ENCODE measurements at places on chromosomes 6 and 20.

DNA sequence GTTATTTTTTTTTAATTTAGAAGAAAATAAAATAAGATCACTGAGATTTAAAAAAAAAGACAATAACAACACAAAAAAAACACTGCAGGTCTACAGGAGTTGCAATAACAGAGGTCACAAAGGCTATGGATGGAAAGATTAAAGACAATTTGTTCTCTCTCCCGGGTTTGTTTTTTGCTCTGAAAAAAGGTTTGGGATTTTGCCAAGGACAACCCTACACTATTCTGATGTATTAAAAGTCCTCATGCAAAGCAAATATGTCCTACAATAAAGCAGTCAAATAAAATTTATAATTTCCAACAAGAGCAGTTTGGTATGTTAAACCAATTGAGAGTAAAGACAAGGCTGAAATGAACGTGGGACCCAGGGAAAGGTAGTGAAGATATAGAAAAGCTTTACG, 55.6 kb downstream of the PTPRK start:
- no peak for DNase-seq

GRCh38 chr6:39812853-39813533, 20.8 kb downstream of the DAAM2 start:
- no peak for DNase-seq

GRCh38 chr20:54061101-54061881, 9.1 kb downstream of the BCAS1 start:
- DNase-seq, result no peak

DNA sequence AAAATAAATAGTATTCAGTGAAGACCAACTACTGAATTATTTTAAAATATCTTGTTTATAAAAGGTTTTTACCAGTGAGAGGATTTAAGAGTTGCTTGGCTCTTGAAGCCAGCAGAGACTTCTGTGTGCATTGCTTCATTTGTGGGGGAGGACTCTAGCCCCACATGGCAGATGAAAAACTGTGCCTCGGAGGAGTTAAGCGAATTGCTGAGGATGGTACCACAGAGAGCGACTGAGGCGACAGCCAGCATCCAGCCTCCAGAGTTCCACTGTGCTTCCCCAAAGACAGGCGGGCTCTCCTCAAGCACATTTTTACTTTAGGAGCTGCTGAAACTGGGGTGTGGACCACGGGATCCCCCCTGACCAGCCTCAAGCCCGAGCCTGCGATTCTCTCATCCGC, 80.7 kb downstream of the THBS2 start:
- no peak for DNase-seq

DNA sequence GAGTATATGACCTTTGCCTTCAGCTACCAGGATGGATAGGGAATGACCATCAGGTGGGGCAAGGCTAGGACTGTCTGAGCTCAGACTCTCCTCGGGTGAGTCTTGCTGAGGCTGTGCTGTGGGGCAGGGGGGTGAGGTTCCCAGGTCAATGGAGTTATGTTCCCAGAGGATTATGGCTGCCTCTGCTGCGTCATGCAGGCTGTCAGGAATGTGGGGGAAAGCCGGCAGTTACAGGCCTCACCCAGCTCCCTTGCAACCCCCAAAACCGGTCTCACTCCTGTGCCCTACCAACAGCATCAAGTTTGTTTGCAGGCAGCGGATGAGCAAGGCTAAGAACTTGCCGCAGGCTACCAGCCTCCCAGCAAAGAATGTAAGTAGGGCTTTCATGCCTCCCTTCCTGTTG, 93.5 kb downstream of the ESR1 start:
- DNase-seq, result no peak

- DNase-seq, result no peak
Observed at GRCh38 chr20:33732166-33732970, 572 bp downstream of the ZNF341 start.

GRCh38 chr6:136228814-136229213, 21.3 kb downstream of the MTFR2 start:
- DNase-seq, result no peak

- no peak for DNase-seq
Observed at GRCh38 chr6:135906542-135906941, 55.0 kb downstream of the PDE7B start.

- DNase-seq, result no peak
Observed at GRCh38 chr6:146017672-146018071, 11.2 kb upstream of the GRM1 start.

GRCh38 chr20:45017857-45018256, 51.5 kb downstream of the STK4 start:
- DNase-seq, result no peak

- peak; percentile 50 for DNase-seq
Observed at GRCh38 chr6:27188885-27189418, 58.5 kb upstream of the PRSS16 start.

GRCh38 chr6:133953634-133954415, 801 bp downstream of the TBPL1 start:
- no peak for DNase-seq

DNA sequence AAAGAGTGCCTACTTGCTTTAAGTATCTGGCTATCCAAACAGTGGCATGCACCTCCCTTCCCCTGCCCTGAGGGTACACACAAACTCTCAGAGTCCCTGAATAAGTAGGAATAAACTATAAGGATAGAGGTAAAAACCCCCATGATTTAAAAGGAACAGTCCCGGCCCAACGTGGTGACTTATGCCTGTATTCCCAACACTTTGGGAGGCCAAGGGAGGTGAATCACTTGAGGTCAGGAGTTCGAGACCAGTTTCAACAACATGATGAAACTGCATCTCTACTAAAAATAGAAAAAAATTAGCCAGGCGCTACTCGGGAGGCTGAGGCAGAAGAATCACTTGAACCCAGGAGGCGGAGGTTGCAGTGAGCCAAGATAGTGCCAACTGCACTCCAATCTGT, 22.2 kb downstream of the SAMHD1 start:
- DNase-seq, result no peak

- DNase-seq, result no peak
Observed at GRCh38 chr20:34403063-34403827, 40.2 kb downstream of the ITCH start.

- no peak for DNase-seq
Observed at GRCh38 chr6:135985471-135985870, 134.0 kb downstream of the PDE7B start.

DNA sequence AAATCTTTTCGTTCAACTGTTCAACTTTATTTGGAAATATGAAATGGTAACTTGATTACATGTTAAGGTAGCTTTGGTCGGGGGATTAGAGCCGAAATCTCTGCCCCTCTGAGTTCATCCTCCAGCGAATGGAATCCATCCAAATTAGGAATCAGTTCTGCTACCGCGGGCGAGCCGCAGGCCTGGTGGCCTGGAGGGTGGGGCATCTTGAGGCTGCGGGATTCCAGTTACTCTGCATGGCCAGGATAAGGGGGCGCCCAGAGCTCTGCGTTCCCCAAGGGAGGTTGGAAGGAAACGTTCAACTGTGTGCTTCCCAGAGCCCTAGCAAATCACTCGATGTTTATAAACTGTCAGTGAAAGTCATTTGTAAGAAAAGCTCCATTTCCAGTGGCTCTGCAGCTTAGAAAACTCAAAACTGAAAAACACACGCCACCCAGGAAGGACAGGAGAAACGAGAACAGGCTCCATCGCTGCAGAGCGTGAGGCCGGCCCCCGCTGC, 262.2 kb downstream of the TAF4 start:
- no peak for DNase-seq

- DNase-seq, result peak; percentile 51
Observed at GRCh38 chr20:346640-347316, at the start of gene NRSN2. TSS of gene NRSN2 (plus strand) at chr20:347111. CDS start at chr20:349644, 2,533 bp downstream.

DNA sequence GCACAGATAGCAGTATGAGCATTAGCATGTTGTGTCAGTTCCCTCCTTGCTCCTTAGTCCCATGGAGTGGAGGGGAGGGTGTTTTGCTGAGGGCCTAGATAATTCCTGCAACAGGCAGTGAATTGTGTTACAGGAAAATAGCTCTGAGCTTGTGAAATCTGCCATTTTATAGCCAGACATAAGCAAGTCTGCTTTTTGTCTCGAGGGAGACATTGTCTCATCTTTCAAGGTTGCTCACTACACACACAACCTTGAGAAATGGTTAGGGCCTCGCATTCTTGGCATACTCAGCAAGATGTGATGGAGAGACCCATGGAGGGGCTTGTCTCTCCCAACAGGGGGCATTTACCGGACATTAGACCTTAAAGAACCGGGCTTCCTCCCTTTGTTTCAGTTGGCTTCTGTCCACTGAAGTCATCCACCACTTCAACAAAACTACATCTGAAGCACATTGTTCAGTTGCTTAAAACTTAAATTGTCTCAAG, 108.0 kb upstream of the FOXO3 start:
- no peak for DNase-seq

GRCh38 chr6:5507131-5507681, 245.9 kb downstream of the FARS2 start:
- no peak for DNase-seq

DNA sequence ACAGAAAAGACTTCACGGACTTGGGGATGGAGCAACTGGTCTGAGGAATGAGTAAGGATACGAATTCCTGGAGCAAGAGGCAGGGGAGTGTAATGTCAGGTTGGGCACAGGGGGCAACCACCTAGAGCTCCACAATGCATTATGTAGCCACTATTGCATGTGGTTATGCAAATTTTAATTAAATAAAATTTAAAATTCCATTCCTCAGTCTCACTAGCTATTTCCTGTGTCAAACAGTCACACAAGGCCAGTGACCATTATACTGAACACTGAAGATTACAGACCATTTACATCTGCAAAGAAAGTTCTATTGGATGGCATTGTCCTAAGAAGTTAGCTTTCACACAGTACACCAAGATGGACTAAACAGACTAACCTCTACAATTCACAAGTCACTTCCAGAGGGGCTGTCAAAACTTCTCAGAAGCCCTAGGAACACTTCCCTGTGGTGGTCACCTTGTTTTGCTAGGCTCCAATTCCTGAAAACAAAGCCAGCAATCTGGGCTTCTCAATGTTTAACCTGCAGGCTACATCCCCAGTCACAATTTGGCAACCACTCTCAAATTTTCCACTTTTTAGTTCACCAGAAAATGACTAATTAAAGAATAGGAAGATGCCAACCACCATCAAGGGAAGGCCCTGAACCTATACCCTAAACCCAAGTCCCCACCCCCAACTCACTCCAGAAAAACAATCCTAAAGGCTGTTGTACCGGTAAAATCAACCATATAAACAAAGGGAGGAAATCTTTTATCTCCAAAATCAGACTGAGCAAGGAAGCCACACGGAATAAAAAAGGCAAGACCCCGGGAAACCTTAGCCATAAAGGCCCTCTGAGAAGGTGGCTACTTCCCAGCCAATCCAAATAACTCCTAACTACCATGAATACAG, 34.2 kb upstream of the C20orf203 start:
- DNase-seq, result no peak

DNA sequence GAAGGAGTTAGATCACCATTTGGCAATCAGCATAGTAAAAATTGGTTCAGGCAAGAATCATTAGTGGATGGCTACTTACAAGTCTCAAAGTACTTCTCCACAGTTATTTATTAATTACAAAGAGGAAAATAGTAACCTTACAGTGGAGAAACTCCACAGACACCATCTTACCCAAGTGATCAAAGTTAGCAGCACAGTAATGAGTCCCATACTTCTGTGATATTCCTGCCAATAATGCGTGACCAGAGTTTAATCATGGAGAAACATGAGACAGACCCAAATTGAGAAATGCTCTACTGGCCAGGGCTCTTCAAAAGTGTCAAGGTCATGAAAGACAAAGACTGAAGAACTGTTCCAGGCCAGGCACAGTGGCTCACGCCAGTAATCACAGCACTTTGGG, 9.5 kb downstream of the TBC1D7 start:
- no peak for DNase-seq

- DNase-seq, result no peak
Observed at GRCh38 chr6:100008857-100009256, 14.8 kb upstream of the MCHR2 start.

GRCh38 chr6:18478610-18479009, 91.5 kb downstream of the RNF144B start:
- DNase-seq, result no peak

- no peak for DNase-seq
Observed at GRCh38 chr6:90346729-90347128, 50.1 kb upstream of the BACH2 start.

DNA sequence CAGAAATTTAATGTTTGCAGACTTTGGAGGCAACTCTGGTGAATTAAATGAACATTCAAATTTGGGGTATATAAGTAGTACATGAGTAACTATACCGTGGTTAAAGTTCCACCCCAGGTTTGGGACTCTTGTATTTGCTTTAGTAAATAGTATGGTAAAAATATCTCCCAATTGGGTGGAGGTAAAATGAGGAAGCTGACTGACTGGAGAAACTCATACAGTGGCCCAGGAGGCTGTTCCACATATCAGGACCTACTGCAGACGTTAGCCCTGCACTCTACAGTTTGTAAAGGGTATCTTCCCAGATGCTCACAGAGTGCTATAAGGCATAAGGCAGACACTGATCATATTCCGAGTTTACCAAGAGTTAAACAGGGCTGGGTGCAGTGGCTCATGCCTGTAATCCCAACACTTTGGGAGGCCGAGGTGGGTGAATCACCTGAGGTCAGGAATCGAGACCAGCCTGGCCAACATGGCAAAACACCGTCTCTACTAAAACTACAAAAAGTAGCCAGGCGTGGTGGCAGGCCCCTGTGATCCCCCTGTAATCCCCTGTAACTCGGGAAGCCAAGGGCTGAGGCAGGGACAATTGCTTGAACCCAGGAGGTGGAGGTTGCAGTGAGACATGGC, 53.7 kb downstream of the CPXM1 start:
- no peak for DNase-seq

DNA sequence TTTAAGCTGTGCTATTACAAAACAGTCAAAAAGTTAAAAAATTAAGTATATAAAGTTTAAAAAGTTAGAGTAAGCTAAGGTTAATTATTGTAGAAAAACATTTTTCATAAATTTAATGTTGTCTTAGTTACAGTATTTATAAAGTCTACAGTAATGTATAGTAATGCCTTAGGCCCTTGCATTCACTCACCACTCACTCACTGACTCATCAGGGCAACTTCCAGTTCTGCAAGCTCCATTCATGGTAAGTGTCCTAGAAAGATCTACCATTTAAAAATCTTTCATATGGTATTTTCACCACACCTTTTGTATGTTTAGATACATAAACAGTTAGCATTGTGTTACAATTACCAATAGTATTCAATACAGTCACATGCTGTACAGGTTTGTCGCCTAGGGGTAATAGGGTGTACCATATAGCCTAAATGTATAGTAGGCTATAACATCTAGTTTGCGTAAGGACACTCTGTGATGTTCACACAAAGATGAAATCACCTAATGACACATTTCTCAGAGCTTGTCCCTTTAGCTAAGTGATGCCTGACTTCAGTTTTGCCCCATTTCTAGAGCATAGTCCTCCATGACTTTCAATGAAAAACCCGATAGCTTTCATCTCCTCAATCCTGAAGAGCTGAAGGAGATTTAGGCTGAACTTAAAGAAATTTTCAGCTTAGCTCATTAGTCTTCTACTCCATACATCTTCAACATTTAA, 14.9 kb upstream of the HLA-DRA start:
- DNase-seq, result no peak

- no peak for DNase-seq
Observed at GRCh38 chr6:144737998-144738397, 452.9 kb downstream of the UTRN start.

GRCh38 chr6:118260833-118261232, 287.3 kb upstream of the PLN start:
- no peak for DNase-seq

All from D721Med (cell line).